ENCODE measurements at places on chromosomes 3 and 15.

DNA sequence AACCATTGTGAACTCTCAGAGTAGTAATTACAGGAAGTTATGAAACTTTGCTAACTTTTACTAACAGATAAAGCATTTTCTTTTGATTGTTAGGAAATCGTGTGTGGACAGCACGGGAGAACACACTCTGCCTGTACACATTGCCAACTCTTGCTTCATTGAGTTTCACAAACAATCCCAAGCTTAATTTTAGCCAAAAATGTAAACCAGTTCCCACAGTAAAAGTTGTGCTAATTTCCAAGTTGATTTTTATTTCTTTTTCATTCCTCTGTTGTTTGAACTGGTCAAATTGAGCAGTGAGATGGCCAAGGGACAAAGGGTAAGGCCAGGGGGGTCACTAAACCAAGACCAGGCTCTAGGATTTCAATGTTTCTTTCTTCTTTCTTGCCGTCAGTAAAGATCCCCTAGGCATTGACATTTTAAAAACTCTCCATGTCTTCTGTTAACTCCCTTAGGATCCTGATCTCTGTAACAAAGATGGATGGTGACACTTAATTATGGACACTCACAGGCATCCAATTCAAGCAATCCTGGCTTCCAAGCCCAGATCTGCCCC is 414.9 kb downstream of the RBMS3 start:
- DNase-seq = peak; percentile 20

DNA sequence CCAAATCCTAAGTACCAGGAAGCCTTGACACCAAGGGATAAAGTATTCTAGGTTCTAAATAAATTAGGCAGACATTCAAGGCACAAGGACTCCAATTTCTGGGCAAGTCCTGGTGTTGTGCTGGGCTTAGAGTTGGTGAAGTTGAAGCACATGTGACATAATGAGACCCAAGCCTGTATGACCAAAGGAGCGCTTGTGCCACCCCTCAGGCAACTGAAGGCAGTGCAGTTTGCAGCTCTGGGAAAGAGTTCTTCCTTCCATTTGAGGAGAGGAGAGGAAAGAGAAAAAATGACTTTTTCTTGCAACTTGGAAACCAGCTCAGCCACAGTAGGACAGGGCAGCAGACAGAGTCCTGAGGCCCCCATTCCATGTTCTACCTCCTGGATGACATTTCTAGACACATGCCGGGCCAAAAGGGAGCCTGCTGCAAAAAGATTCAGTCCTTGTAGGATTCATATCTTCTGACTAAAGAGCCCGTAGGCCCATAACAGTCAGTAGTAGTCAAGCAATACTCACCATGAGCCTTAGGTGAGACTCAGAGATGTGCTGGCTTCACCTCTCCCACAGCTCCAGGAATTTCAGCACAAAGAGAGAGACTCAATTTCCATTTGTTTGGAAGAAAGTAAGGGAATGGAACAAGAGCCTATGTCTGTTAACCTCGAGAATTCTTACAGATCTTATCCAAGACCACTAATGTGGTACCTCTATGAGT is 588.8 kb upstream of the BCHE start:
- DNase-seq = no peak

GRCh38 chr3:151843275-151843674 is 29.4 kb downstream of the AADAC start:
- DNase-seq = no peak

- peak; percentile 31 for DNase-seq
Observed at GRCh38 chr15:48040166-48040817, 80.5 kb upstream of the SLC24A5 start.

DNA sequence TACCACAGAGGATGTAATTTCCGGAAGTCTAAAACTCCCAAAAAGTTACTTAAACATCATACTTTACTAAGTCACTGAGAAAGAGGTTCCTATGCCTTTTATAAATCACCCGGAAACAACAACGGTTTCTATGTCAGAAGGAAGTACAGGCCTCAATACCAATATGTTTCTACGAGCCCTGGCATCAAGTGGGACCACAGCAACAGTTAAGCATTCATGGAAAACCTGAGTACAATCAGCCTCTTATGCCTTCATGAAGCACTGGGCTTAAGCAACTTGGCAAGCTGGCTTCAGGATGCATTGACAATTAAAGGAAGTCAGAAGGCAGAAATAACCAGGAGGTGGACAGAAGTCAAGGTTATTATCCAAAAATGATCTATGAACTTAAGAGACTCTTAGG is 19.1 kb upstream of the B3GNT5 start:
- no peak for DNase-seq

GRCh38 chr3:184176377-184177330 is 2.0 kb downstream of the AP2M1 start:
- DNase-seq = peak; percentile 97

DNA sequence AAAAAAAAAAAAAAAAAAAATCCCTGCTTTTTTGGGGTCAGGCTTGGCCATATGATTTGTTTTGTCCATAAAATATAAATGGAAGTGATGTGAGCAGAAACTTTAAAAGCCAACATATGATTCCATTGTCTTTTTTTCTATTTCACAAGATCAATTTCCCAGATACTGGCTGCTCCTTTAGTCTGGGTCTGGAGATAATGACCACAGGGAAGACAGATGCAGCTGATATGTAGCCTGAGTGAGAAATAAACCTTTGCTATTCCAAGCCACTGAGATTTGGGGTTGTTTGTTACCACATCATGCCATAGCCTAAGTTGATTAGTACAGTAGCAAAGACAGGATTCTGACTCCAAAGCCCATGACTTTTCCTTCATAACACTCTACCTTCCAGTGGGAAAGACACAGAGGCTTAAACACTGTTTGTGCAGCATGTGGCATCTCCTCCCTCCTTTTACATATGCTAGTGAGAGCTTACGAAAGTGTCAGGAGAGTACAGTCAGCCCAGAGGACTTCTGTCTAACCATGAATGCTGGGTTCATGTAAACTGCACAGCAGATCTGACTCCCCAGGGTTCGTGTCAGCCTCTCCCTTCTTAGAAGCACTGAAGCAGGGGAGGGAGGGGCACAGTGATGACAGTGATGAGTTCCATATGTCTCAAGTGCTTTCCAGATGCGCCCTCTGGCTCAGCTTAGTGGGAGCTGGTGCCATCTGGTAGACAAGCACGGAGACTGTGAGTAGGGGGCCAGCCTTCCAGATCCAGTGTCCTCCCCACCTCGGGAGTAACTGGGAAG is 36.7 kb upstream of the SLC7A14 start:
- peak; percentile 51 for DNase-seq

DNA sequence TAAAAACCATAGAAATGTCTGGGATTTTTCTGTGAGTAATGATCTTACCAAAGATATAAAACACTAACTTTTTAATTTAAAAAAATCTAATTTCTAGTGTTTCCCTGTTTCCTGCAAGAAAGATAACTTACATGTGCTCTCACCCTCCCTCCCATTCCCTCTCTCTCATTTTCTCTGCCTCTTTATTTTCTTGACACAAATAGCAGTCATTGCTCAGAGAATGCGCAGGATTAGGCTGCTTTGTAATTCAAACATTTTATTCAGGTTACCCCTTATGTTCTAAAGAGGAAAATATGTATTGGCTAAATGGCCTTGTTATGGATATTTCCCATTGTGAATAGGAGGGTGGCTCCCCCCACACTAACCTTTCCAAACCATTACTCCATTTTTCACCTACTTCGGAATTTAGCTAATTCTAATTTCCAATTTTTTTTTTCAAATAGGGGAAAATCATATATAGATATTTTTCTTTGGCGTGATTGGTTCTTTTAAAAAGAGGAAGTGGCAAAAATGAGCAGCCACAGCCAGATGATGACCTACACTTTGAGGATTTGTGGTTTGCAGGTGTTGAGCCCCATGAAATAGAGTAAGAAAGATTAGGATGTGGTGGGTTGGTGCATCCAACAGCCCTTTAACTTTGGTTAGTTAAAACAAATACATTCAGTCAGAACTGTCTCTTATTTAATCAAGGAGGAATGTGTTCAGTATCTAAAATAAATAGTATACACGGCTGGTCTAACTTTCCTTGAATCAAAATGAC is 554.4 kb downstream of the IGSF11 start:
- no peak for DNase-seq

- peak; percentile 34 for DNase-seq
Observed at GRCh38 chr3:107928084-107928445, 162.8 kb downstream of the CD47 start.

DNA sequence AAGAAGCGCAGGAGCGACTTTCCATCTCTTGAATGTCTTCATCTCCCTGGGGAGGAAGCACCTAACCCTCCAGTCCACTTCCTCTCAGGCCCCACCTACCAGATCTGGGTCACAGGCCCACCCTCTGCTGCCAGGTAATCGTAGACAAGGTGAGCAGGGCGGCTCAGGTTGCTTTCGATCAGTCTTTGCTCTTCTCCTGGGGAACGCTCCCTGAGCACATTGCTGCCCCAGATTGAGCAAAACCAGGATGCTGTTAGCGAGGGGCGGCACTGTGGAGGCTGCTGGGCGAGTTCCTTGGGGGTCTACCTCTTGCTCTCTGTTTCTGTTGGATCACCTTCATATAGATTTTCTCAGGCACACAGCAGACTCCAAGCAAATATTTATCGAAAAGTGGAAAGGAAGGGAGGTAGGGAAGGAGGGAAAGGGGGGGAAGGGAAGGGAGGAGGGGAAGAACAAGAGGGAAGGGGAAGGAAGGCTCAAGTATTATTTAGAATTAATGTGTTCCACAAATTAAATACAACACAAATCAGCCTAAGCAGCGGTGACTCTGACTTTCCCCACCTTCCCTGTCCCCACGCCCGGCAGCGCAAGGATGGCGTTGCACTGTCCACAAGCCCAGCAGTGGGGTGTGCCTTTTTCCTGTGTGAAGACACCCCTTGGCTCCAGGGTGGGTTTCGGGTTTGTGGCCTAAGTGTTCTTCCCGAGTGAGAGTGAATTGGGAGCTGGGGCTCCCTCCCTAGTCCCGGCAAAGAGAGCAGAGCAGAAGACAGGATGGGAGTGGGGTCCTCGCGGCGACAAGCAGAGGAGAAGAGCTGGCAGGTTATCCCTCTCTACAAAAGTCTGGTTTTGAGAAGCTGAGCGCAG is 6.1 kb upstream of the PCSK6 start:
- DNase-seq = no peak

DNA sequence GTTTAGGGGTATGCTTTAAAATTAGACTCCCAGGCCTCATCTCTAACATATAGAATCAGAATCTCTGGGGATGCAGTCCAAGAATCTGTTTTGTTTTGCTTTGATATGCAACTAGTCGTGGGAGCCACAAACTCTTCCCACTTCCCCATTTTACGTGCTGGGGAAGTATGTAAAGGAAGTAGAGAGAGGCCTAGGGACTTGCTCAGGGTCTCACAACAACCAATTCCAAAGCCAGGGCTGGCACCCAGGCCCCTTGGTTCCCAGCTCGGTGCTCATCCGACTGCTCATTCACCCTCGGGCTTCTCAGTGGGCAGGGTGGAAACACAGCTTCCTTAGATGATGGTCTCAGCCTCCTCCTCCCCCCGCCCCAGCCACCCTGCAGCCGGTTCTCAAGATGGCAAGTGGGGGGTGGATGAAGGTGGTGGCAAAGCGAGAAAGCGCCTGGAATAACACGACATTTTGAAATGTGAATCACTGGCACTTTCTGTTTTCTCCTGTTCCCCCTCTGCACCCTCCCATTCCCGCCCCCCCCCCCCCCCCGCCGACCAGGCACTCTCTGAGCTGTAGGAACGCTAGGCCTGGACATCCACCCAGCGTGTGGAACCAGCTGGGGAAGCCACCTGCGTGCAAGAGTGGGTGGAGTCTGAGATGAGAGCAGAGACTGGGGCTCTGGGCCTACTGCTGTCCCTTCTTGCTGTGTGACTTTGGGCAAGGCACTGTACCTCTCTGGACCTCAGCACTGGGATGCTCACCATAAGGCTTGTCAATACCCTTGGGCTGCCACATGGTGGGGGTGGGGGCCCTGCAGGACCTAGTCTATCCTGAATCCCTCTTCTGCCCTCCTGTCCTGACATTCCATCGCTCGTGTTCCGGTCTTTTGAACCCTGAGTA is 214.5 kb downstream of the RPLP1 start:
- no peak for DNase-seq

Data from brain microvascular endothelial cell (primary cell).